Lung (tissue), 17 donors: ENCODE measurements at places on chromosomes 11 and 22.

DNA sequence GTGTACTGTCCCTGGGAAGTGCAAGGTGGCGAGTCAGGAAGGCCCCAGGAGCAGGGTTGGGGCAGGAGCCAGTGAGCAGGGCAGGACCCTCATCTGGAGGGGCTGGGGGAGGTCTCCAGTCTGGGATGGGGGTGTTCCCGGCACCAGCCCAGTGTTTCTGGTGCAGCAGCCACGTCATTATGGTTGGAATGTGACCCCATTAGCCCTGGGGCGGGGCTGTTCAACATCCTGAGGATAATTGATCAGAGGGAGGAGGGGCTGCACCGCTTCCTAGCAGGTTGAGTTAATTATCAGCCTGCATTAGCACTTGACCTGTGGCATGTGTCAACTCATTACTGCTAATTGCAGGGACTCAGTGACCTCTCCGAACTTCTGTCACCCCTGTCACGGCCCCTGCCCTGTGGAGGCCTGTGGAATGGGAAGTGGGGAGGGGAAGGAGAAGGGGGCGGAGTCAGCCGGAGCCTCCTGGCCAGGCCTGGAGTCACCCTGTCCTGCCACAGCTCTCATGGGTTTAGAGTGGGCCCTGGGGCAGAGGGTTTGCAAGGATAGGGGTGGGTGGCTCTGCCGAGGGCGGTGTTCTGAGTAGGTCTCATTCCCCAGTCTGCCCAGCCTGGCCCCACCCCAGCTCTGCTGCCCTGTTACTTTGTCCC, 52.8 kb upstream of the CCDC188 start:
- DNase-seq = peak; percentile 37

DNA sequence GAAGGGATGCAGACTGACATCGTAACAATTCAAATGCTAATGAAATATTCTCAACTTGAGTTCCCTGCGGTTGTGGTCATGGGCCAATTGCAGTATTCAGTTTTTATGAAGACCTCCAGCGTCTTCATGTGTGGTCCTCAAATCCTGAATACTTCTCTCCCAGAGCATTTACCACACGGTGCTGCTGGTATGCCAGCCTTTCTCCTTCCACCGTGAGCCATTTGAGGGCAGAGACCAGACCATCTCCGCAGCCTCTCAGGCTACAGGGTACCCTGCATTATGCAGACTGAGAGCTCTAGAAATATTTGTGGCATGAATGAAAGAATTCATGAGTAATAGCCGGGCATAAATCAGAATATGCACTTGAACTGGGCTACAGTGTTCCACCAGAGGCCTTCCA, 289.7 kb downstream of the ST3GAL4 start:
- DNase-seq = no peak

- peak; percentile 94 for DNase-seq
Observed at GRCh38 chr11:2305788-2306451, 4.1 kb downstream of the TSPAN32 start.

GRCh38 chr22:45242778-45243191, 2.1 kb upstream of the KIAA0930 start:
- DNase-seq = peak; percentile 73

GRCh38 chr11:16382186-16382585, 25.8 kb upstream of the SOX6 start:
- no peak for DNase-seq

DNA sequence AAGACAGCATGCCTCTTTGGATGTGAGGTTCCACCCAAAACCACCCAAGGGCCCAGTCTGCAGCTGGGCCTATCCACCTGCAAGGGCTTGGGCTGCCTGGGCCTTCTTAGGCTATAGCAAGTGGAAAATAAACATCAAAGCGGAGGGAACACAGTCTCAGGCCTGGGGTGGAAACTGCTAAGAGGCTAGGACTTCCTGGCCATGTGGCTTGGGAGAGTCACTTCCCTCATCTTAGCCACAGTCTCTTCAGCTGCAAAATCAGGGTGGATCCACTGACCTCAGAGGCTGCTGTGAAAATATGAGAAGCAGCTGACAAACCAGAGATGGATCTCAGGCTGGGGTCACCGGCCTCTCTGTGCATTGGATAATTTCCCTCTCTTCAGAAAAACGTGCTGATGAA, 30.6 kb upstream of the TFIP11 start:
- DNase-seq = no peak

DNA sequence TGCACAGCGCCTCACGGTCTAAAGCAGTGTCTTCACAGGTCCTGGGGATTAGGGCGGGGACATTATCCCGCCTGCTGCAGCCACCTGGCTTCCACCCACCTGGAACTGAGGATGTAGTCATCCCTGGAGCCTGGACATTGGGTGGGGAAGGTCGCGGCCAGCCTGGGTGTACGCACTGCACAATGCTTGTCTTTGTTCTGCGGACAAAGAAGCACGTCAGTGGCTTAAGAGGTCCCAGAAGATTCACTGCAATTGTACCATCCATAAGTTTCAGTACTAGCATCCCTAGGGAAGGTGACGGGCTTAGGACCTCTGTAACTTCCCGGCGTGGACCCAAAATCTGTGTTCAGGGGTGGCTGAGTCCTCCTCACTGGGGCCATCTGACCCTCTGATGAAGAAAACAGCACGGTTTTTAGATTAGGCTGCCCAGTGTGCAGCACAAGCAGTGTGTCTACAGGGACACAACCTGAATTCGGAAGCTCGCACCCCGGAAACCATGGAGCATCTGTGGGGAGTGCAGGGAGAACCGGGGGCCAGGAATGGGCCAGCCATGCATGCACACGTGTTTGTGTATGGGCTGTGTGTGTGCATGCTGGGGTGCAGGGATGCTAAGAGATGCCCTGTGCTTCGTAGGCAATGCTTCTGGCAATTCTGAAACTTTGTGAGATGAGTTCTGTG, 342.6 kb upstream of the B3GAT1 start:
- DNase-seq = no peak

DNA sequence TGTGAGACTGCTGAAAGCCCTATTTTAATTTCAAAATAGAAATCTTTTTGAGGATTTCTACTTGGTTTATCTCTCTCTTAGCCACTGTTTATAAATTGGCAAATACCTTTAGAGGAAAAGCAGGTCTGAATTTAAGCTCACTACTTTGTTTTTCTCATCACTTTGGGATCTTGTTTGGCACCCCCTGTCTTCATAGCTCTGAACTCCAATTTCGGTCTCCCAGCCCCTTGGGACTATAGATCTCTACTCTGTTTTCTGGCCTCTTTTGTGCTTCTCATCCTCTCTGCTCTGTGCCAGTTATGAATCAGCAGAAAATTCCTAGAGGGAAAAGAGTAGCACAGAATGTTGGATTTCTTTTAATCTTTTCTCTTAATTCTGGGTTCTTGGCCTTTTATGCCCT, 118.3 kb downstream of the CYP2R1 start:
- no peak for DNase-seq

DNA sequence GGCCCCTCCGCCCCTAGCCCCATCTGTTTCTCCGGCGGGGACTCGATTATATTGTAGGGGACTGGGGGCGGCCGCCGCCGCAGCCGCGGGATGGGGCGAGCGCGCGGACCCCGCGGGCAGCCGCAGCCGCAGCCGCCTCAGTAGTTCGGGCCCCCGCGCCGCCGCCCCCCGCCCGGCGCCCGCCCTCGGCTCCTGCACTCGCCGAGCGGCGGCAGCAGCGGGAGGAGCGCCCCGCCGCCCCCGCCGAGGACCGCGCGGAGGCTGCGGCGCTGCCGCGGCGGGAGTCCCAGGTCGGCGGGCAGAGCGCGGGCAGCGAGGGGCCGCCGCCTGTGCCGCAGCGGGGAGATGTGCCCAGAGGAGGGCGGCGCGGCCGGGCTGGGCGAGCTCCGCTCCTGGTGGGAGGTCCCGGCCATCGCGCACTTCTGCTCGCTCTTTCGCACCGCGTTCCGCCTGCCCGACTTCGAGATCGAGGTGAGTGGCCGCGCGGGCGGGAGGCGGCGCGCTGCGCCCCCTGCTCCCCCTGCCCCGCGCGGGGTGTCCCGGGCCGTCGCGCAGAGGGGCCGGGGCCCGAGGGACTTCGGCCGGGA, at the start of gene CECR2:
CECR2 (plus strand) TSS at position 22 of the 587 bp plus-strand sequence; CDS start at position 346, 324 bp downstream.
- peak; percentile 66 for DNase-seq

DNA sequence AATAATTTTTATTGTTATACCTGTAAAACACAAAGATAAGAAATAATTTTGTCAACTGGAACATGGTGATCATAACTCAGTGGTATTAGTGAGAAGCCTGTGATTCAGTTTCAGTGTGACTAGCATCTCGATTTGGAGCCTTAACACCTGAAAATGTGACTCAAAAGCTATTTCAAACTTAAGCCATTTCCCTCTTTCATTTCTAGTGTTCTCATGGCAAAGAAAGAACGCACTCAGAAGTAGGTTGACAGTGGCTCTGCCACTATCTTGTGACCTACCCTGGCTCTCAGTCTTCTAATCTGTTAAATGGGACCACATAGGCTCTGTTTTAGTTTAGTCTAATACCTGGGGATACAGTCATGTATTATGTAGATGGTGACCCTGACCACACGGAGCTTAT, 62.7 kb downstream of the ISX start:
- no peak for DNase-seq

DNA sequence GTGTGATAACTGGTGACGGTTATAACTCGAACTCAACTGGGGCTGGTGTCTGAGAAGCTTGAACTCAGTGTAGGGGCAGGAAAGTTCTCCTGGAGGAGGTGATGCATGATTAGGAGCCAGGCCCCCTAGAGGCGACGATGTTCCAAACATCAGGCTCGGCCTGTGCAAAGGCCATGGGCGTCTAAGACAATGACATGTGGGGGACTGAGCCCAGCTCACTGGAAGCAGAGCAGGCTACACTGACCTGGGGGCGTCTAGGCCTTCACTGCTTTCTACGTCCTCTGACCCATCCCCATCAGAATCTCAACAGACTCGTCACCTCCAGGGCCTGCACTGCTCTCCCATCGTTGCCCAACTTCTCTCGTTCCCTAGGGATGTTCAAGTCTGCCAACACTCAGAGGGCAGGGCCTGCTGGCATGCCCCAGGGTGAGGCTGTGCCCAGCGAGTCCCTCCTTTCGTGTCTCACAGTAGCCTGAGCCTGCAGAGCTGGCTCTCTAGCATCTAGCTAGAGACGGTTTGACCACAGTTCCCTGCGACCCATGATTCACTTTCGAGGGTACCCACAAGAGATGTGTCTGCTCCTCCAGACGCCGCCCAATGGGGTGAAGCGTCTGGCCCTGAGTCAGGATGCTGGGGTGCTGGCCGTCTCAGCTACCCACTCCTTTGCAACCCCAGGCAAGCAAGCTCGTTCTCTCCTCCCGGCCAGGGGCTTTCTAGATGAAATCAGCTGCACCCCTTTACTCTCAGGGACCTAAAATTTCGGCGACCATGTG, 1.1 kb upstream of the ATG16L2 start:
- peak; percentile 29 for DNase-seq

- DNase-seq = no peak
Observed at GRCh38 chr11:47950396-47950795, 30.0 kb upstream of the PTPRJ start.

- DNase-seq = no peak
Observed at GRCh38 chr11:123316003-123316402, 114.1 kb upstream of the GRAMD1B start.

DNA sequence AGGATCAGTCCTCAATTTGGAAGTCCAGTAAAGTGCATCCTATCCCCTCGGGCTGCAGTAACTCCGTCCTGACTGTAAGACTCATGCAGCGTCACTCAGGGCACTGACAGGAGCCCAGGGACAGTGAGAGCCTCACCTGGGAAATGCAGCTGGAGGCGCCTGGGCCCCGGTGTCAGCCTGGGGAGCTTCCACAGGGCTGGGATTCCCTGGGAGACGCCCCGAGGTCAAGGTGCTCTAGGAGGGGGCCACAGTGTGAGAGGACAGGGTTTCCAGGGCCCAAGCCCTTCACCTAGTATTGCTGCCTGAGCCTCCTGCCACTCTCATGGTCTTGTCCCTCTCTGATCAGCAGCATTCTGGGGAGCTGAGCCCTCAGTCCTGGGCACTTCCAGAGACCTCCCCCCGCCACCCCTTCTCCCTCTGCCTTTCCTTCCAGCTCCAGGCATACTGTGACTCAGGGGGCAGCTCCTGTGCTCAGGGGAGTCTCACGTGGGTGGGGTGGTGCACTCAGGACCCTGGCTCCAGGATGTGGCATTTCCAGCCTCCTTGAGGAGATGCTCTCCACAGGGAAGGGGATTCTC, 99.1 kb upstream of the IGLL5 start:
- no peak for DNase-seq

- DNase-seq = no peak
Observed at GRCh38 chr22:20852076-20852475, 6.5 kb downstream of the PI4KA start.

DNA sequence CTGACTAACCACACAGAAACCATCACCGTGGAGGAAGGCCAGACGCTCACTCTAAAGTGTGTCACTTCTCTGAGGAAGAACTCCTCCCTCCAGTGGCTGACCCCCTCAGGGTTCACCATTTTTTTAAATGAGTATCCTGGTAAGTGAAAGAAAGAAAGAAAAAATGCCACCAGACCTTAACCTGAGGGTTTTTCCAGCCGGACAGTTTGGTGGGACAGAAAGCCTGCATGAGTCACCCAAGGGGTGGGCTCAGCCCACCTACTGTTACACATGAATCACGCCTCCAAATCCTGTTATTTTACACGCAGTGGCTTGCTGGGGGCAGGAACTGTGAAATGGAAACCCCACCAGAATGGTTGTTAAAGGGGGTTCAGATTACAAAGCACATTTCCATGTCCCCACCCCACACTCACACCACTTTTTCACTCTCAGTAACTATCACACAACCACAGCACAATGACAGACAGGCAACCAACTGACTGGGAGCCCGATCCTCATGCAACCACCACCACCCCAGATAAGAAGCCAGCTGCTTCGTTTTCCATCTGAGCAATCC, 11.9 kb downstream of the CRTAM start:
- DNase-seq = no peak

GRCh38 chr22:43682851-43683250, 129.3 kb downstream of the EFCAB6 start:
- DNase-seq = no peak

- peak; percentile 58 for DNase-seq
Observed at GRCh38 chr11:125165843-125166763, 1.6 kb downstream of the PKNOX2 start.

DNA sequence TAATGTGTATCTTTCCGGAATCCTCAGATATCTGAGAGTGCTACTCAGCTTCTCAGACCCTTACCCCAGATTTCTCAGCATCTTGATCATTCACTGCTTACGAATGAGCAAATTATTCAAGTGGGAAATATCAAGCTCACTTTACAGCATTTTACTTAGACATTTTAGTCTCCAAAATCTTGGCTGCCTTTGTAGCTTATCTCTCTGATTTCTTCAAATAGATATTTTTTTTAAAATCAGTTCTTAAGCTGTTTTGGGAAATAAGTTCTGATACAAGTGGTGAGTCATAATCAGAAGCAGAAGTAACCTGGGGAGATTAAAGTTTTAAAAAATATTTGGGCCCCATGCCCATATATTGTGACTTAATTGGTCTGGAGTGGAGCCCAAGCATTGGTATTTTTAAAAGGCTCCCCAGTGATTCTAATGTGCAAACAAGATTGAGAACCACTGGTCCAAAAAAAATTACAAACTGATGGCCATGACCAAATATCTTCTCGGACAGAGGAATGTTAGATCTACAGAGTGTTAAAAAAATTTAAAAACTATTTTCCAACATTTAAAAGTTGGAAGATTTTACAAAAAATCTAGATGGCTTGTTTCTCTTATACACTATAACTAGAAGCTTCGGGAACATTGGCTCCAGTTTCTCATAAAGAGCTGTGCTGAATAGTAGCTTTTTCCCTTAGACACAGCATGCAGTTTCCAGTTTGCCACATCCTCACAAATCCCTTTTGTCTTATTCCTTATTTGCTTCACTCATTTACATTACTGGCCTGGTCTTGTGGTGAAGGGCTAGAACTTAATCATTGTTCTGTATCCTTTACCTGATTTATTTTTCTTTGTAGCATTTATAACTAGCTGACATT, 87.8 kb upstream of the BMAL1 start:
- DNase-seq = no peak

GRCh38 chr11:2752923-2753322, 53.1 kb upstream of the KCNQ1OT1 start:
- no peak for DNase-seq
